ENCODE measurements at places on chromosomes 6 and 20.

DNA sequence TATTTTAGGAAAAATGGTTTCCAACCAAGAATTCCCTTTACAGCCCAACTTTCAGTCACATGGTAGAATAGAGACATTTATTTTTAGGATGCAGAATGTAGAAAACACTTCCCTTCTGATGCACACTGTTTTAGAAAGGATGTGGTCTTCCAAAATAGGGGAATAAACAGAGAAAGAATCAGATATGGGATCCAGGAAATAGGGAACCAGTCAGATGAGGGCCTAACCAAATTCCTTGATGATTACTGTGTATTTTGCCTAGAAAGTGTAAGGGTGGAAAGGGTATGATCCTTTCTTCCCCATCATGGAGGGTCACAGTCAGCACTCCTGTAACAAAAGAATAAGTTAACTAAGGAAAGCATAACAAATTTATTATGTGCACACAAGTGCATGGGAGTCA lies 27.4 kb downstream of the SLX4IP start:
- peak; percentile 16 for DNase-seq

DNA sequence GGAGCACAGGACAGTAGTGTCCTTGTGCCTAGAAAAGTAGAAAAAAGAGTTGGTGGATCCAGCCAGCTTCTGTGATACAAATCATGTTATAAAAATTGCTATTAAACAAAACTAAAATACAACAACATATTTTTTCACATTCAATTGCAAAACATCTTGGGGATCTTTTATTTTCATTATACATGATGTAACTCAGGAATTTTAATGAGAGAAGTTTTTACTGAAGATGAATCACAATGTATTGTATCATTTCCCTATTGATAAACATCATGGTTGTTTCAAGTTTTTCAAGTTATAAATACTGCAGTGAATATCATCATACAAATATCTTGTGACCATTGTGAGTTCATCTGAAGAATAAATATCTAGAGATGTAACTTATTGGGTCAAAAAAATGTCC lies 608.0 kb downstream of the PHF3 start:
- DNase-seq = no peak

- no peak for DNase-seq
Observed at GRCh38 chr6:56816370-56816769, 138.5 kb upstream of the BEND6 start.

- no peak for DNase-seq
Observed at GRCh38 chr6:10420546-10421157, 5.8 kb upstream of the TFAP2A start.

DNA sequence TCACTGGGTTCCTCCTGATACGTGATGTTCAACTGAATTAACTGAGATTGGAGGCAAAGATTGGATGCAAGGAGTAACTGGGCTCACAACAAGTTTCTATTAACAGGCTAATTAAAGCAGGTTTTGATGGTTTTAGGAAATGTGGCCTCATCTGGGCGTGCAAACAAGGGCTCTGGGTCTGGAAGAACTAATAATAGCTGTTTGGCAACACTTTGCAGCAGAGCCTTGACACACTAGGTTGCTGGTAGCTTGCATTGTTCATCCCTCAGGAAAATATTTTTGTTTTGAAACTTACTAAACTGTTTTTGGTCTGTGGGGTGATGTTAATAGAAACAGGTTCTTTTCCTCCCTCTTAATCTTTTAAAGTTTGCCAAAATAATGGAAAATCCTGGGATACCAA lies 117.2 kb upstream of the CD93 start:
- no peak for DNase-seq

DNA sequence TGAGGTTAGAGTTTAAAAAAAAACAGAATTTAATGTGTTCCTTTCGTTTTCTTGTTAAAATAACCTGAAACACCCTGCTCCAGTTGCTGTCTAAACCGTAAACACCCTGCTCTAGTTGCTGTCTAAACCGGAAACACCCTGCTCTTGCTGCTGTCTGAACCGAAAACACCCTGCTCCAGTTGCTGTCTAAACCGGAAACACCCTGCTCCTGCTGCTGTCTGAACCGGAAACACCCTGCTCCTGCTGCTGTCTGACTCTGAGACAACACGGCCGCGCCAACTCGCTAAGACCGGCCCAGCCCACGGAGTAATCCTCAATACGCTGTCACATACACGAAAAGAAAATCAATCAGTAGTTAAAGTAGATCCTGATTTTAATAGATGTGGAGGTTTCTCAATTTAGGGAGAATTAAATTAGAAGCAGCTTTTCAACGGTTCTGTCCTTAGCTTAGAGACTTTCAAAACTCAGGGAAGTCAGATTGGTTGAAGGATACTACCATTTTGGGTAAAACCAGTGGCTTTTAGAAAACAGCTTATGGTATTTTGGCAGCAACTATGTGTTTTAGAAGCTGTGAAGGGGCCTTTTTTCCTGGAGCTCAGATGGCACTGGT lies 98.3 kb downstream of the RAMACL start:
- no peak for DNase-seq

DNA sequence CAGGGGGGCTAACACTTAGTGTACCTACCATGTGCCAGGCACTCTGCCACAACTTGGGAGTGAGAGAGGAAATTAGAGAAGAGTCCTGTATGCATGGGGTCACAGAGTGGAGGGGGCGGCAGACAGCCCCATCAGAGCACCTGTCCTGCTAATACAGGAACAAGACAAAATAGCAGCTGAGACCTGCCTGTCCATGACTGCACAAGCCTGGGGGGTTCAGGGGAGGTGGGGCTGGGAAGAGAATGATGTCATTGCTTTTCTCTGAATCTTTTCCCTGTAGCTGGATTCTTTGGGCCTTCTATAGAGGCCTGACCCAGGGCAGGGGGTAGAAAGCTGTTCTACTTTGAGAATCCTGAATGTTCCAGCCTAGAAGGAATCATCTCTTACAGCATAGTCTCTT lies 37.4 kb downstream of the FOXP4 start:
- no peak for DNase-seq

DNA sequence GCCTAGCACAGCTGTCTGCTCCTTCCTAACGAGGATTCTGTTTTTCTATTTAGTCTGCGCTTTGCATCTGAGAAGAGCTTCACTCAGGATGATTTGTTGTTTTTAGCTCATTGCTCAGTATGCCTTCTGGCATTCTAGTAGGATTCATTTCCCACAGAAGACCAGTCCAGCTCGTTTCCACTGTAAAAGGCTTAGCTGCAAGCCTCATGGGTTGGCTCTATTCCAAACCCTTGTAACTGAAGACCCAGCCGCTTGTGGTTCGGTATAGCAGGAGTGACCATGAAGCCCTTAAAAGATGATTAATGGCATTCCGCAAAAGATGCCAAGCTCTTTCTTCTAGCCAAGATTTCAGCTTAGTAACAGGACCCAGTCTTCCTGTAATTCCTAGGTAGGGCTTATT lies 7.2 kb downstream of the ADGRF1 start:
- peak; percentile 91 for DNase-seq
